Colonic mucosa (tissue), 4 donors: ENCODE measurements at places on chromosomes 4 and X. TPM values are rescaled to one million over a fixed set of nuclear protein-coding genes. Genes with fewer than 3 reads are reported as not detected.

GRCh38 chr4:32148111-32148666 lies 1428.0 kb downstream of the PCDH7 start:
- DNase-seq: no peak

CFP gene
- 1.1 TPM for total RNA-seq

EXOC1L gene
- total RNA-seq: not detected

AADAT gene
- total RNA-seq: 4.0 TPM
